ENCODE measurements at places on chromosomes 3 and 15.

DNA sequence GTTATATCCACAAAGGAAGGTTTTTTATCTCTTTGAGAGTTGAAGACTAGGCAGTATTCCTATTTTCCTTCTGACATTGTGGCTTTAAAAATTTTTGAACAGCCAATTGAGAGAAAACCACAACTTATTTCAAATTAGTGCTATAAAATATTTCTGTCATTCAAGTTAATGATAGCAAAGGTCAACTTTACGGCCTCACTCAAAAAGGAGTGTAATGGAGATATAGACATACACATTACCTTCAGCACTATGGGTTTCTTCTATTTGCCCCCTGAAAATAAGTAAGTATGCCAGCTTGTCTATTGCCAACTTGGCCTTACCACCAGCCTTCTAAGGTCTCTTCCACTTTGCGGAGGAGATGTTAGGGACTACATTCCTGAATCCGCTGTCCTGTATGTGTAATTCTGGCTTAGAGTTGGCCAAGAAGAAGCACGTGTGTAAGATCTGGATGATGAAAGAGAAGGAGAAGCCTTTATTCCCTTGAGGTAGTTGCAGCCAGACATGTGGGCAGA, 44.1 kb upstream of the KBTBD8 start:
- no peak for DNase-seq

DNA sequence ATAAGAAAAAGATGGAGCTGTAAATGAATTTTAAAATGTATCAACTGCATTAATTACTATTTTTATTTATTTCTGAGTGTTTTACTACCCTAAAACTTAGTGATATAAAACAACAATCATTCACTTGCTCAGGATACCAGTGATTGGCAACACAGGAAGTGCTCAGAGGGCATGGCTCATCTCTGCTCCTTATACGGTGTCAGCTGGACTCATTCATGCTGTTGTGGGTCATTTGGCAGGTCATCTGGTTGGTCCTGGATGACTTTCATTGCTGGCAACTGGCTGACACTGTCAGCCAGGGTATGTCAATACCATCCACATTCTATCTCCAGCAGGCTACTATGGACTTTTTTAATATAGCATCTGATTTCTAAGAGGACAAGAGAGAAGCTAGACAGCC, 689.6 kb upstream of the NECTIN3 start:
- DNase-seq = no peak

DNA sequence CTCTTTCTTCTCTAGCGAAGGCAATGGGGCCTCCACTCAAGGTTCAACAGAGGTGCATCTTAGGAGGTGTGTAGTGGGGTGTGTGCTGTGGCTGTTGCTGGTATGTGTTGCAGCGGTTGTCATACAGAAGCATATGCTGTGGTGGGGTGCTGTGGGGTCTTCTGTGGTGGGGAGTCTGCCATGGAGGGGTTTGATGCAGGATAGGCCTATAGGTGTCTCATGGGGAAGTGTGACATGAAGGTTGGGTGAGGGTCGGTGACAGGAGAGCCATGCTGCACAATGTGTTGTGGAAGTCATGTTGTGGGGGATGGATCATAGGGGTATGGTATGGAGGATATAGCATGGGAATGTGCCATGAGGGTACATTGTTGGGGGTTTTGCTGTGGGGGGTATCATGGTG, 20.3 kb downstream of the NMNAT3 start:
- no peak for DNase-seq

DNA sequence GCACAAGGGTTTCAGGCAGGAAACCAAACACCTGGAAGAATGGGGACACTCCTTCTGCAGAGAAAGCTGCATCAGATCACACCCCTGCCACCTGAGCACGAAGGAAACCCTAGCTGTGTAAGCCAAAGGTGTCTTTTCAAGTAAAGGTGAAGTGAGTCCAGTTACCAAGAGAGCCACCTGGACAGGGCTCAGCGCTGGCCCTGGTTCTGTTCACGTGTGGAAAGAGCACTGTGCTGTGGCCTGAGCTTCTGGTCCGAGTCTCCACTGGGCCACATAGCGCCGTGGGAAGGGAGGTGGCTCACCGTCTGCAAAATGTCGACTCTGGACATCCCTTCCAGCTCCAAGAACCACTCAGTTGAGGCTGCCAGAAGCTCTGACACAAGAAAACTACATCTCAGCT, 151.1 kb downstream of the ADAMTS17 start:
- DNase-seq = no peak

GRCh38 chr3:212432-212831, 15.9 kb downstream of the CHL1 start:
- no peak for DNase-seq

DNA sequence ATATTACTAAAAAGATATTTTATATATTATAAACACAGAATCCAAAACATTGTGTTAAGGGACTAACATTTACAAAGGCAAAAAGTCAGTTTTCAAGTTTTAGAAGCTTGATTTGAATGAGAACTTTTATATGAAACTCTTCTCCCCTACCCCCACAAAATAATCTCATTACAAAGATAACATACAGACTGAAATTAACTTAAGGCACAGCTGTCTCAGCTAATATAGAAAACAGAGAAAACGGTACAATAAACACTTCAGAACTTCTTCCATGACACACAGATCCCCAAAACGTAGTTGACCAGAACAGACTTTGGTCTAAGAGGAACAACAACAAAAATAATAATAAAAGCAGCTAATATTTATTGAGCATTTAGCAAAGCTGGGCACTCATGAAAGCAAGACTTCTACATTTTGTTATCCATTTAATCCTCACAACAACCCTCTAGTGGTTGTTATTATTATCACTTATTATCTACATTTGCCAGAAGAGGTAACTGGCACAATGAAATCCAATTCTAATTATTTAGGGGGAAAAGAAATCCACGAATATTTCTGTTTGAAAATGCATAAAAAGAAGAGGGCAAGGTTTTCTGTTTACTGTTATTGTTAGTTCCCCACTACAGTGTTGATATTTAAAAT, 68.1 kb downstream of the PFN2 start:
- no peak for DNase-seq

DNA sequence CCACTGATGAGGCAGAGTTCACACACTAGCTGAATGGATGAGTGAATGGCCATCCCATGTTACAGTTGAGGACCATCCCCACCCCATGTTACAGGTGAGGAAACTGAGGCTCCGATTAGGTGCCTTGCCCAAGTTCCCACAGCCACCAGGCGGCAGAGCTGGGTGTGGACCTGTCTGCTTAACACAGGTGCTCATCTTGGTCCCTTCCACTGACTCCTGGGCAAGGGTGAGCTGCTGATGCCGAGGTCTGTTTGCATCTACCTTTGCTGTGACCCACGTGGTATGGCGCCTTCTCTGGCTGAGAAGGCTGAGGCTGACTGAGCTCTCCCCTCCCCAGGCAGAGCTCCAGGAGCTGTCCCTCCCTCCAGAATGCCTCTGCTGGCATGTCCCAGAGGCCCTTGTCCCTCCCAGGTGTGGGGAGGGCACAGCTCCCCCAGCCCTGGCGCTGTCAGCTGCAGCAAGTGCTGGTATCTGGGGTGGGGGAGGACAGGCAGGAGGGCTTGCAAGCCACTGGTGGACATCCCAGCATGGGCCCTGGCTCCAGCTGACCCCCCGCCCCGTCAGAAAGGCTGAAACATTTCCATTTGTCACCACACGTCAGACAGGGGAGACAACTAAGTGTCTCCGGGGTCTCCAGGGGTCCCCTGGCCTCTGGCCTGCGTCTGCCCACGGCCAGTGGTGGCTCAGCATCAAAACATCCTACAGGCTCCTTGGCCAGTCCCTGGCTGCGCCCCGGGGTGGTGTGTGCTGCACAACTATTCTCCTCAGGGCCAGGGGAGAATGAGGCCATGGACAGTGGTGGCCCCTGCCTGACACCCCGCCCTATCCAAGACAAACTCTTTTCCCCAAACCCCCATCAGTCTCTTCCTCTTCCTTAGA, 105.4 kb downstream of the ADCY5 start:
- no peak for DNase-seq

DNA sequence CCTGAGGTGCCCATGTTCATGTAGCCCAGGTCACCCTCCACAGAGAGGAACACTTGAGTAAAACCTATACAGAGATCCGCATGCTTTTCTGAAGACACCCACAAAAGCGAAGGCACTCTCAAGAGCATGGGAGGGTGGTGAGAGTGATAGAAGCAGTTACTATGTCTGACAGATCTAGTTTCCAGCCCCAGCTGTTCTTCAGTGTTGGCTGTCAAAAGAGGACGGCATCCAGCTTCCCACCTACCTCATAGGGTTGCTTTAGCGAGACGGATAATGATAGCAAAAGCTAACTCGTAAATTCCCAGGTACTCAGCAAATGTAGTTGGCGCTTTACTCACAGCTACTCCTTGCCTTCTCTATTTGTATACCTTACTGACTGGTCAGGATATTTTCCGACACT, 3.0 kb upstream of the MEX3B start:
- no peak for DNase-seq

DNA sequence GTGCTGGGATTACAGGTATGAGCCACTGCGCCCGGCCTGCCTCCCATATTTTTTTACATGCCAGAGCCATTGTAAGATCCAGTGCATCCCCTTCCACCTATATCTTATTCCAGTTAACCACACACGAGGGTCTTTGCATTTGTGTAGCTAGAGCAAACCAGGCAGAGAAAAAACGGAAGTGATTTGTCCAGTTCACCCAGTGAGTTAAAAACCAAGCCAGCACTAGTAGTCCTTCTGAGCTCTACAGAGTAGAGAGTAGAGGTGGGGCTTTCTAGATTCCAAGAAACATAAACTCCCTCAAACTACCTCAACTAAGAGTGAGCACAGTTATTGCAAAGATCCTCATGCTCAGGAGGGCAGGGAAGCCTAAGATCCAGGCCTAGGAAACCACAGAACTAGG, 34.7 kb downstream of the TMEM158 start:
- DNase-seq = no peak
